ENCODE measurements at places on chromosomes 11 and 22. TPM values are rescaled to one million over a fixed set of nuclear protein-coding genes. Genes with fewer than 3 reads are reported as not detected.

Gene SOX6
- total RNA-seq, result not detected

Gene CCDC88B
- total RNA-seq, result 111 TPM

Gene SCO2
- total RNA-seq, result 4.2 TPM

Gene SDHAF2
- 31.4 TPM for total RNA-seq

Gene ARAP1
- 95.2 TPM for total RNA-seq

Gene FAM83F
- 17.6 TPM for total RNA-seq

Gene SPTBN2
- not detected for total RNA-seq

Gene SMC1B
- not detected for total RNA-seq

Gene CDC42EP1
- total RNA-seq, result not detected

Gene CD248
- 41.1 TPM for total RNA-seq

Gene VSIG10L2
- not detected for total RNA-seq

Gene TYR
- not detected for total RNA-seq

Gene C11orf97
- not detected for total RNA-seq

Gene CD59
- total RNA-seq, result 34.5 TPM

Gene OR51B5
- total RNA-seq, result not detected

Gene GDPD4
- not detected for total RNA-seq

Gene CRACR2B
- total RNA-seq, result 0.81 TPM

Gene UPK3A
- not detected for total RNA-seq

Gene PCSK7
- 218 TPM for total RNA-seq

Gene OR51I1
- total RNA-seq, result not detected

Gene ROM1
- 1.7 TPM for total RNA-seq

Gene SF3A1
- 406 TPM for total RNA-seq

Gene KLHL35
- total RNA-seq, result 0.84 TPM

Gene USP2
- 3.4 TPM for total RNA-seq

Gene MYEOV
- 0.57 TPM for total RNA-seq
